Left kidney (tissue), 8 donors: ENCODE measurements at places on chromosomes 2 and 18.

DNA sequence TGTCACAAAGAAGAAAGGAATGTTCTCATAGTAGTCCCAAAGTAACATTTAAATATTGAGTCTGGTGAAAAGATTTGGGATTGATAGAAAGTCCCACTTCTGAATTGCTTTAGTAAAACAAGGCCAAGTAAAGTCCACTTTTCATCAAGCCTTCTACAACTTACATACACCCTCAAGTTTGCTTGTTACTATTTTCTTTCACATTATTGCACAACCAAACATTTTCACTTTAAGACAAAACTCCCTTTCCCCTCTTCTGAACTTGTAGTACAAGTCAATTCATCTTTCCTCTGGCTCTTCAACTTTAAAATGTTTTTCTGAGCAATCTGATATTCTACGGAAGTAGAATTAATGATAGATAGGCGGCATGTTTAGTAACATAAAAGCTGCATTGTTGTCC is 11.0 kb downstream of the MAIP1 start:
- DNase-seq, result no peak

GRCh38 chr2:100000915-100001707 is 141.3 kb downstream of the AFF3 start:
- DNase-seq, result no peak

GRCh38 chr2:70898363-70899240 is 37.1 kb upstream of the ATP6V1B1 start:
- DNase-seq, result no peak

DNA sequence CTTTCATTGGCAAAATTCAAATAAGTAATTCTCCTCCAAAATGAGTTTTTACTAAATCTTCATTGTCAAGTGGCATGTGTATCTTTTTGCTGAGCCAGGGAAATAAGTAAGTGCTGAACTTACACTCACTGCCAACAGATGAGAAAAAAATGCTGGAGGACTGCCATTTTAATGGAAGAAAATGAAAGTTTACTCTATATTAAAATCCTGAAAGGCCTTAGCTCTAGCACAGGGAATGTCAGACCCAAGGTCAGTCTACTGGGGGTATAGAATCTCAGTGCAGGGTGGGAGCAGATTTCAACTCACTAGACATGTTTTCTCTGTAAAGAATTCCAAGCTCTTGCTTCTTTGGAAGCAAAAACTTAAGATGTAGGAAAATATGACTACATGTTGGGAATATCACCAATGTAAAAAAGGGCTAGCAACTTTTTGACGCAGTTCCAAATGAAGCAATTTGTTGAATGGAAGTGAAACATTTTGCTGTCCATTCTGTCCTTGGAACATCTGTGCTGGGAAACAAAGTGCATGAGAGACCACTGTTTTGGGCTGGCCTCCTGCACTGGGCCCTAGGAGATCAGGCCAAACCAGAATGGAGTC is 127.0 kb downstream of the ST6GAL2 start:
- no peak for DNase-seq

DNA sequence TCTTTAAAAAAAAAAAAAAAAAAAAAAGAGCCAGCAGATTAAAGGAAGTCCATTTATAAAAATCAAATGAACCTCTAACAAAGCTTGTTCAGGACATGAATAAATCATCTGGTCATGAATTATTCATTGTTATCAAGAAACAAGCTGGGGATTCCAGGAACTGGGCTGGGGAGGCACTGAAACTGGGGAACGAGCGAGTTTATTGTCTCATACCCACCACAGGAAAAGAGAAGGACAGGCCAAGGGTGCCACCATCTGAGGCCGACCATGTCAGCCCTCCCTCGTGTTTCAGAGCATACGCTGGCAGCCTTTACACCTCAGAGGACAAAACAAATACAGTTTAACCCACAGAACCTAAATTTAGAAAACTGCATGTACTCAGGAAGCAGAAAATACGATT is 164.2 kb downstream of the VWC2L start:
- no peak for DNase-seq

DNA sequence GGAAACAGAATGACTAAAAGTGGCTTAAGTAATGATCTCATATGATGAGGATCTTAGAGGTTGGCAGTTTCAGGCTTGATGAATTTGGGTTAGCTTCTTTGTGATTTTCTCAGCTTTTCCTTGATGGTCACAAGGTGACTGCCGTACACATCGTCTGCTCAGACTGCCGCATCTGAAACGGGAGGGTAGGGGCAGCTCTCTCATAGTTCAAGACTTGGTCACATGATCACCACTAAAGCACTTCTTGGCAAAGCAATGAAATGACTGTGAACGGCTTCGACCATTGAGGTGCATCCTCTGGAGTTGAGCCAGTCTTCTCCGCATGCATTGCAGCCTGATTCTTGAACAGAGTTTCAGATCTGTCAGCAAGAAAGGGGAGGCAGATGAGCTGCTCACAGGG is 43.8 kb downstream of the LPIN1 start:
- DNase-seq, result no peak

DNA sequence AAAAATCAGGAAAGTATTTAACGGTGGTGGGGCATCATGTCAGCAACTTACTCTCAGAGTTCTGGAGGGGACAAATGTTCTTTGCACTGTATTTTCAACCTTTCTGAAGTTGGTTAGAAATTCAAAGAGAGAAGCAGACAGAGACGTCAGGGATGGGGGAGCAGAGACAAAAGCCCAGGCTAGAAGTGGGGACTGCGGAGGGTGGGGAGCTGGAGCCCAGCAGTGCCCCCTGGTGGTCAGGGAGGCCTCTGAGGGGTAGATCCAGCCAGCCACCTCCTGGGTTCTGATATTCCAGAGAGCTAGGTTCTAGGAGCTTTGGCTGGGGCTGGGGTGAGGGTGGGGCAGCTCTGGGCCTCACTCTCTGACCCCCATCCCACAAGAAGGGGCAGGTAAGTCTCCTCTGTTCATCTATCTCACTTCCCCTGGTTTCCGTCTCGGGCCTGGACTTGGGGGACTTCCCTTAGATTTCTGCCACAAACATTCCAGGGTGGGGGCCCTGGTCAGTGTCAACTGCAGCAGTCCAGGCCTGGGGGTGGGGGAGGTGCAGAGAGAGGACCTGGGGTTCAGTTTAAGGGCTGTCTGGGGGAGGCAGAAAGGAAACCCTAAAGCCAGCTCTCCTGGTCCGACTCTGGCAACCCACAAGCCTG is 8.9 kb downstream of the TNS1 start:
- DNase-seq, result no peak
